Activated CD8-positive, alpha-beta memory T cell treated with anti-CD3 and anti-CD28 coated beads for 24 hours (primary cell): ENCODE measurements at places on chromosomes 12 and 14.

GRCh38 chr12:12024911-12025682 is 45.6 kb upstream of the BCL2L14 start:
- no peak for DNase-seq

DNA sequence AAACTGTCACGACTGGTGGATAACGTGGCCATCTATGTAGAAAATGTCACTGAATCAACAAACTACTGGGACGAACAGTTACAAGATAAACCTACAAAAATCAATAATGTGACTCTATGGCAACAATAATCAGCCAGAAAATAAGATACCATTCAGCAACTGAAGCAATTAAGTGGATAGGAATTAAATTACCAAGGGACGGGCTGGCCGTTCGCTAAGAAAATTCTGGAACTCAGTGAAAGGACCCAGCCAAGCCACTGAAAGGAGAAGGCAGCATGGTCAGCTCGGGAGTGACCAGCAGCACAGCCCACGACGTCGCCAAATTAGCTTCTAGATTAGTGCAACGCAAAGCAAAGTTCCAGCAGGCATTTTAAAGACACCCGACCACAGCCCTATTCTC is 33.6 kb upstream of the TMEM179 start:
- DNase-seq = no peak

DNA sequence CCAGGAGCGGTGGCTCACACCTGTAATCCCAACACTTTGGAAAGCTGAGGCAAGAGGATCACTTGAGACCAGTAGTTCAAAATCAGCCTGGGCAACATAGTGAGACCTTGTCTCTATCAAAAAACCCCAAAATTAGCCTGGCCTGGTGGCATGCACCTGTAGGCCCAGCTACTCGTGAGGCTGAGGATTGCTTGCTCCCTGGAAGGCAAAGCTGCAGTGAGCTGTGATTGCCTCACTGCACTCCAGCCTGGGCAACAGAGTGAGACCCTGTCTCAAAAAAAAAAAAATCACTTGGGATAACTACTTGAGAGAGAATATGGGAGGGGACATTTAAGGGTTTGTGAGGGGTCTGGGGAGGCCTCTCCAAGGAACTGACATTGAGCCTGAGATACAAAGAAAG is 109.0 kb downstream of the GPATCH2L start:
- DNase-seq = no peak

DNA sequence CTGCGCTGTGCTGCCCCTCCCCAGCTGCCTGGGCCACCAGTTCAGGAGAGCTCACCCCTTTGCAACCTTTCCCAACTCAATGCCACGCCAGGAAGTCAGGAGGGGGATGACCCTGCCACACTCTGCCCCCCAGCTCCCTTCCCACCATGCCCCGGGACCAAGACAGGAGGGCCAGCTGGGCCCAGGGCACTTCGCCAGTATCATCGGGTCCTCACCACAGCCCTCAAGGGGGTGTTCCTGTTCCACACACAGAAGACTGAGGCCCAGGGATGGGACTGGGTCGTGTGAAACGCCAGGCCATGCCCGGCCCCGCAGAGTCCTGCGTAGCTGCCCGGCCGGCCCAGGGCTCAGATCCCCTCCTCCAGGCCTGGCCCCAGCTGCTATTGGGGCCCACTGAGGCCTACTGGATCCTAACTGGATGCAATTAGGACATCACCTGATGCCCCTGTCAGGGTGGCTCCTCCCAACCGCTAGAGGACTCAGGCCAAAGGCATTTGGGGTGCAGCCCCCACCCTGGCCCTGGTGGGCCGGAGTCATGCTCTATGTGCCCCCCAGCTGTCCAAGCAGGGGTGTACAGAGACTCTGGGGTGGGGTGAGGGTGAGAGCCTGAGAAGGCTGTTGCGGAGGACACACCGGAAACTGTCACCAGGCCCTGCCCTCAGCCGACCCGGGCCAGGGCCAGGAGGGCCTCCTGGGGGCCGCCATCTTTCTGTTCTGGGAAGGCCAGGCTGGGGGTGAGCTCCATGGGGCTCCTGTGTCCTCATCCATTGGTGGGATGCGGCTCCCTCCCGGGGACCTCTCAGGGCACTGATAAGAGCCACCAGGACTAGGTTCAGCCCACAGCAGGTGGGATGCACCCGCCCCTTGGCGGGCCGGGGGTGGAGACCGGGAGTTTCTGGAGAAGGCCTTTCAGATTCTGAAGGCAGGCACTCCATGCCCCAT is 29.3 kb upstream of the ANKRD9 start:
- DNase-seq = no peak

DNA sequence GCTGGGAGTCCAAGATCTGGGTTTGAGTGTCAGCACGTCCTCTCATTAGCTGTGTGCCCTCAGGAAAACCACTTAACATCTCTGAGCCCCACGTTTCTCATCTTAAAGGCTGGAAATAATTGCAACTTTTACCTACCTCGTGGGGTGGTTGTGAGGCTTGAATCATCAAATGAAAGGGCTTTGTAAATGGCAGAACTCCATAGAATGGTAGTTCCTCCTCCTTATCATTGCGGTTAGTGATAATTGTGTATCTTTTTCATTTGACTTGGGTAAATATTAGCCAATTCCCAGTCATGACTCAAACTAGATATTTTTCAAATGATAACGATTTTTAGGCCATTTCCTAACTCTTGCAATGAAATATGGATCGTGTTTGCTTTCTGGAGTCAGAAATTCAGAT is 205.5 kb downstream of the CHST11 start:
- DNase-seq = no peak

DNA sequence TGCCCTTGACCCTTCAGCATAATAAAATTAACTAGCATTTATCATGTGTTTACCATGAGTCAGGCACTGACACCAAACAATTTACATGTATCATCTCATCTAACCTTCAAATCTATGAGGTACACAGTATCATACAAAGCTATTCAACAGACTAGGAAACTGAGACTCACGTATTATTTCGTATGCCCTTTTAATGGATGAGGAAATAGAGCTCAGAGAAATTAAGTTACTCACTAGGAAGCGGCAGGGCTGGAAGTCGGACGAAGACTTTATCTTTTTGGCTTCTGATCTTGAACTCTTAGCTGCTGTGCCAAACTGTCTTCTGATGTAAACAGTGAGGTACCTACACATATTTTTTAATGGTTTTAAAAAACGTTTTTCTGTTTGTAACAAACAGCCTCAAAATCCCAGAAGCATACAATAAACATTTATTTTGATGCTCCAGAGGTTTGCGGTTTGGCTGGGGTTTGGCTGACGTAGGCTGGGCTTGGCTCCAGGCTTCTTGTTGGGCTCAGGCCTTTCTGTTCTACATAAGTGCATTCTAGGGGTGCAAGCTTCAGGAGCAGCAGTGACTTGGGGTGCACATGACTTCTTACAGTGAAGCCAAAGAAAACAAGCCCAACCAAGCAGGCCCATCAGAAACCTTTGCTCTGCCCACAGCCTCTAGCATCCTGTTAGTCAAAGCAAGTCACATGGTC is 184.7 kb downstream of the TBX5 start:
- no peak for DNase-seq

DNA sequence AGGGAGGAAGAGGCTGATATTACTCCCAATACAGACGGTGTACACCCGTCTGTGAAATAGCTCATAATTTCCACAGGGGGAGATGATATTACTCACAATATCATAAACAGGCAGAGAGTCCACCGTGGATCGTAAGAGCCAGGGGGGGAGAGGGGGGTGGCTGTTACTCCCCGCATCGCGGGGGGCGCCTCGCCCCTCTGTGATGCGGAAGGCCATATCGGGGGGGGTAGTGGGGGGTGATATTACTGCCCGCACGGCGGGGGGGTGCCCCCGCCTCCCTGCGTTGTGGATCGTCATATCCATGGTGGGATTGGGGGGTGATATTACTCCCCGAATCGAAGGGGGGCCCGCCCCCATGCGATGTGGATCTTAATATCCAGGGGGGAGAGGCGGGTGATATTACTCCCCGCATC is 91.9 kb downstream of the FRMD6 start:
- no peak for DNase-seq
